T-helper 9 cell (primary cell): ENCODE measurements at places on chromosomes 3 and 15.
A peak's percentile ranks its signal among the peaks of the same experiment; 100 is the strongest.

- DNase-seq = no peak
Measured at GRCh38 chr15:56371495-56372147, 6.4 kb downstream of the TEX9 start.

GRCh38 chr3:98739266-98739665 lies 23.9 kb upstream of the ST3GAL6 start:
- DNase-seq = no peak

DNA sequence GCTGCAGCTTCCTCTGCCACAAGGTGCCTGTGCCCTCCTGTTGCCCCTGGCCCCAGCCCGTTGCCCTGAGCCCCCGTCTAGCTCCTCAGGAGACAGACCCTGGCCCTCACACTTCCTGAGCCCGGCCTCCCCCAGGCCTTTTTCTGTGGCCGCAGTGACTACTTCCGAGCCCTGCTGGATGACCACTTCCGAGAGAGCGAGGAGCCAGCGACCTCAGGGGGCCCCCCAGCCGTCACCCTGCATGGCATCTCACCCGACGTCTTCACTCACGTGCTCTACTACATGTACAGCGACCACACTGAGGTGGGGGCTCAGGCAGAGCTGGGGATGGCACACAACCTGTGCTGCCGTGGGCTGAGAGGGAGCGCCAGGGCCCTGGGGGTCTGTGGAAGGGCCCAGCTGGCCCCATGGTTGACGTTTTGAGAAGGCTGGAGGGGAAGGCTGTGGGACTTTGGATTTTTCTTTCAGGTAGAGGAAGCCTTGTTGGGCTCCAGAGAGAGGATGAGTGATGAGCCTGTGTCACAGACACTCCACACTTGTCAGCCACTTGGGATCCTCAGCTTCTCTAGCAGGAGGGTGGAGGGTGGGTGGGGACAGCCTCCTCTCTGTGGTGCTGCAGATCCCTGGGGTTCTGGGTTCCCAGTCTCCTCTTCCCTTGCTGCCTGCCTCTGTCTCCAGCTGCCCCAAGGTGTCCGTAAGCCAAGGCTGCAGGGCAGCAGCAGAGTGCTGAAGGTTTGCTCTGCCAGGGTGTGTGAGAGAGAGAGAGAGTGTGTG lies 5.0 kb downstream of the ABTB1 start:
- no peak for DNase-seq

DNA sequence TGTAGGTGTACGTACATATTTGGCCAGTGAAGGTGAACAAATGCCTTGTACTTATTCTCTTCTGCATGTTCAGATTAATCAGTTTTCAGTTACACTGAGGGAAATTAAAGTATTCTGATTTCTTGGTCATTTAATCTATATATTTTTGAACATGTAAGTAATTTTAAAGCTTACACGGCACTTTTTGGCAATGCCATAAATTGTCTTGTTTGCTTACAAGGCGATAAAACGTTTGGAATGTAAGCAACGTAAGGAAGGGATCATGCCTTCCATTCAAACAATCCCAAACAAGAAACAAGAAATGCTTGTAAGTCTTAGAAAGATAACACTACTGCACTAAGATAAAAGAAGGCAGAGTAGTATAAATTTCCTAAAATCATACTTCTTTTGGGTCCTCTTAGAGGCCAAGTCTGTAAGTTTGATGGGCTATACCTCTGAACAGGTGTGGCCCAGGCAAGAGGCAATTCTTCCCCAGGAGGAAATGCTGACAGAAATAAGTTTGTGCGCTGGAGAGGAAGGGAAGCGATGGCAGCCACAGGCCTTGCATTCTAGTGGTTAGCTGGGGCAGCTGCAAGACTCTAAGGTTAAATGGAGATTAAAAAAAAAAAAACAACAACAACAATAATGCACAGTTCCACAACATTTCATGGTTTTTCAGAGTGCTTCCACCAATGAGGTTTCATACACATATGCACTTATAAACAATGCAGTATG lies 73.8 kb downstream of the GOLIM4 start:
- no peak for DNase-seq

DNA sequence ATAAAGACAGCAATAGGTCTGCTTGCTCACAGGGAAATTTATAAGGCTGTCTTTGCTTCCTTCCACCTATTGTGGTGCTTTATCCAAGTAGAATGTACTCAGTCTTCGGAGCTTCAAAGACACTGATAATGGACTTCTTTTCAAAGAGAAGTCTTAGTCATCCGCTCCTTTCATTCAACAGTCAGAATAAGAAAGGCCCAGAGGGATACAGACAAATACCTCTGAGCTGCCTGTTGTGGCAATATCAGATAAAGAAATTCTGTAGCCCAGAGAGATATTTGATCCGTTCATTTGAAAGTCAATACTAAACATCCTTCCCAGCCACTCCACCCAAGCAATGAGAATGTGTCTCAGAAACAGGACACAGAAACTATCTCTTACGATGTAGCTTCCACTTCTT lies 110.0 kb downstream of the FHIT start:
- DNase-seq = no peak

GRCh38 chr15:83477172-83477807 lies 30.1 kb downstream of the SH3GL3 start:
- DNase-seq = no peak

- no peak for DNase-seq
Measured at GRCh38 chr3:139534455-139534812, 5.1 kb downstream of the RBP1 start.

DNA sequence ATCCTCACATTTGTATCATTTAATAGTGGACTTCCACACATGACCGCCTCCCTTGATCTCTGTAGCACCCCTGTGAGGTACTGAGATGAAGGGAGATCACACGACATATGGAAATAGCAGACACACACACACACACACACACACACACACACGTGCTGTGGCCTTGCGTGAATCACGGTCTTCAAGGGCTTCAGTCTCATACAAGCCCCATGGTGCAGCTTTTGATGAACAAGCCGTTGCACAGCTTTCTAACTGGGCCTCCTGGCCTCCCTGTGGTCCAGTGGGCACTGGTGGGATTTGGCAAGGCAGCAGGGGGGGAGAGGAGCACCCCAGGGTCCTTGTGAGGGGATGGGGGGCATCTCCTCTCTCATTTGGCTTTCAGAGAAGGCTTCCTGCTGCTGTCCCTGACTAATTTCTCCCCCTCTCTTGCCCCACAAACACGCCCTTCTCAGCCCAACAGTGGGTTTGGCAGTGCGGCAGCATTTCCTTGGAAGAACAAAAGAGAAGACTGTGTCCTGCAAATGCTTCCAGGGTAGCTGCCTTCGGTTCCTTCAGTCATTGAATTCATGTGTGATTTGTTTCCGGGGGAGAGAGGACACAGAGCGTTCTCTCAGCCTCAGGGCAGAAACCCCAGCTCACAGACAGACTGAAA lies 98.7 kb downstream of the SMAD6 start:
- DNase-seq = no peak

GRCh38 chr3:49362561-49362960 lies 4.4 kb upstream of the GPX1 start:
- DNase-seq = no peak

DNA sequence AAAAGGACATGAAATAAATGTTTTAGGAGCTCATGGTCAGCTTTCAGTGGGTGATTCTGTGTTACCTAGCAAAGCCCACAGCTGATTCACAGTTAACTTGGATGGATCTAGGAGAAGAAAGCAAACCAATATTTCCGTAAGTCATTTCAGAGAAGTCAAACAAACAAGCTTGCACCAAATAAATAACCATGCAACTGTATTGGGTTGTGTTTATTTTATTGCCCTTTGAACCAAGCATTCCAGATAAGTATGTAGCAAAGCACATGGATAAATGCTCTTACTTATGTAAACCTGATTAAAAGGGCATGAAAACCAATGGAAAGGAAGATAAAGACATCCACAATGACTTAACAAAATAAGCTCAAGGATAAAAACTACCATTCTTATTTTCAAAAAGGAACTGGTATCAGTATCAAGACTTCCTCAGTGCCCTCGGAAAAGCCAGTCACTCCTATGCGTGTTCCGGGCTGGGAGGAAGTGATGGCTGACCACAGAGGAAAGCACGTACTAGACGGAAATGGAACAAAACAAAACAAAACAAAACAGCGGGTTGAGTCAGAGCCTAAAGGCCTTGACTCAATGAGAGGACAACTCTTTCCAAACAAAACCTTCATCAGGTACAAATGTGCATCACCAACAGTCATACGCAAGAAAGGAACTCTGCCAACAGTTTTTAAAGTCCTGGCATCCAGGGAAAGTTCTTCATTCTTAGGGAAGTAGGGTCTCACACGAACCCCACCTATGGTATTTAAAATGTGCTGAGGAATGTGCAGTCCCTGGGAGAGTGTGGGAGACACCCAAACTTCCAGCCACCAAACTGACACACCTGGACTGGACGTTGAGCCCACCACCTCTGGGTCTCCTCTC lies 103.3 kb downstream of the SNRK start:
- DNase-seq = peak; percentile 58

DNA sequence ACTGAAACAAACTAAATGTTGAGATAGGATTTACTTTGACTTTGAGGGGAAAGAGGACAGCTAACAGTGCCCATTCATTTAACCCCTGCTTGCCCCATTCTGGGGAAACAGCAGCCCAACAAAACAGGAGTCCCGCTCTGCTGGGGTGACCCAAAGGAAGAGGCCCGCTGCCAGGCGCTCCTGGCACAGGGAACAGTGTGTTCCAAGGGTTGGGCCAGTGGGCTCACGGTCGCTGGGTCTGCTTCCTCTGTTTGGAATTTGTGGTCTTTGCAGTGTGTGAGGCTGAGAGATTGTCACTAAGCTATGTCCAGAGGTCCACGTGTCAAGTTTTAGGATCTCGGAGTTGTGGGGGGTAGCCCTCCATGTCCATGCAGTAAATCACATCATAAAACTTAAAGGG lies 250.4 kb upstream of the C2CD4B start:
- no peak for DNase-seq

DNA sequence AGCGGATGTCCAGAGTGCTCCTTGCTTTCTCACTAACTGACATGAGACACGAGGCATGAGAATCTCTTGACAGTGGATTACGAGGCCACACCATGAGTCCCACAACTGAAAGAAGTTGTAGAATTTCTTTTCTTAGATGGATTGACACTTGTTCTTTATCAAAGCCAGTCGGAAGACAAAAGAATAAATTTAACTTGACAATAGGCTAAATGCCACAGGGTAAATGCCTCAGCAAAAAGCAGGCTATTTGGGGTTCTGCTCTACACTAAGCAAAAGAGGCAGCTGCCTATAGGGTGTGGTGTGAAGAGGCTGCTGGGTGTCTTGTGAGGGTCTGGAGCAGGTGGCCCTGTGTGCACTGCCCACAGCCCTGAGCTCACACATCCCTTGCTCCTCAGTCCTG lies 135.1 kb upstream of the SEMA6D start:
- no peak for DNase-seq
